T-helper 17 cell (primary cell): ENCODE measurements at places on chromosomes 6 and 20.

- DNase-seq, result no peak
These were observed 15.7 kb downstream of the ADTRP start for GRCh38 chr6:11762794-11763459.

DNA sequence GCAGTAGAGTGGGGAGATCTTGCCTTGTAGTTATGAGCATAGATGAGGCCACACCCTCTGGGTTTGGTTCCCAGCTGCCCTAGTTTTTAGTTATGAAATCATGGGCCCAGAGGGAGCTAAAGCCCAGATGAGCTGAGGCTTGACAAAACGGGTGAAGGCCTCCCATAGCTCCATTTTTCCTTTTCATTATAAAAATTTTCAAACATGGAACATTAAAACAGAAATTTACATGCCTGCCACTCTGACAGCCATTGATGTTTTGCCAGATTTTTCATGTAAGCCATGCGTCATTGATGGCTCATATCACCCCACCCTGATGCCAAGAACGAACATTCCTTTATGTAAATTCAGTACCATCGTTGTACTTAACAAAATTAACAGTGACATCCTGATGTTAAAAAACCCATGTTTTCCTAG, 67.9 kb downstream of the IGF2R start:
- no peak for DNase-seq

DNA sequence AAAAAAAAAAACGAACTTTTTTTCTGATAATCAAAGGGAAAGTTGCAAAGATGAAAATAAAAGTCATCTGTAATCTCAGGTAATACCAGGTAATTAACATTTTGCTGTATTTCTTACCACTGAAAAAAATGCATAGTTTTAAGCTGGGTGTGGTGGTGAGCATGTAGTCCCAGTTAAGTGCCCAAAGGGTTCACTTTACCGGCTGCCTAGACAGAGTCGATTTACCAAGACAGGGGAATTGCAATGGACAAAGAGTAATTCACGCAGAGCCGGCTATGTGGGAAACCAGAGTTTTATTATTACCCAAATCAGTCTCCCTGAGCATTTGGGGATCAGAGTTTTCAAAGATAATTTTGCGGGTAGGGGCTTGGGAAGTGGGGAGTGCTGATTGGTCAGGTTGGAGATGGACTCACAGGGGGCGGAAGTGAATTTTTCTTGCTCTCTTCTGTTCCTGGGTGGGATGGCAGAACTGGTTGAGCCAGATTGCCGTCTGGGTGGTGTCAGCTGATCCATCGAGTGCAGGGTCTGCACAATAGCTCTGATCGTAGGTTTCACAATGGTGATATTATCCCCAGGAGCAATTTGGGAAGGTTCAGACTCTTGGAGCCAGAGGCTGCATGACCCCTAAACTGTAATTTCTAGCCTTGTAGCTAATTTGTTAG, 51.9 kb downstream of the RPF2 start:
- no peak for DNase-seq

GRCh38 chr6:113570161-113570560, 287.0 kb upstream of the MARCKS start:
- no peak for DNase-seq

DNA sequence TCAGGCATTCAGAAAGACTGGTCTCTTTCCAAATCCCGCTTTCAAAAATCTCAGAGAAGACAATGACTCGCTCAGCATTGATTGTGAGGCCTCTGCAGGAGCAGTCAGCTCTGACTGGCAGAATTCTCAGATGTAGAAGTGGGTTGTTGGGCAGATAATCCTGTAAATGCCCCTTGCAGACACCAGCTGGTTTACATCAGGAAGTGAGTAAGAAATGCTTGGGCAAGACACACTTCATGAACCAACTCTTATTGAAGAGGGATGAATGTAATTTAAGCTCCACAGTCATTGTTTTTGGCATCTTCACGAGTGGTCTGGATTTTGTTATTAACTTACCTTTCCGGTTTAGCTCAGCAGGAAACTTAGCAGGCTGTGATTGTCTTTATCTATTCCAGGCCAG, 166.6 kb downstream of the PLCB4 start:
- no peak for DNase-seq

- DNase-seq, result no peak
These were observed 55.5 kb downstream of the NCOA3 start for GRCh38 chr20:47557218-47557617.

DNA sequence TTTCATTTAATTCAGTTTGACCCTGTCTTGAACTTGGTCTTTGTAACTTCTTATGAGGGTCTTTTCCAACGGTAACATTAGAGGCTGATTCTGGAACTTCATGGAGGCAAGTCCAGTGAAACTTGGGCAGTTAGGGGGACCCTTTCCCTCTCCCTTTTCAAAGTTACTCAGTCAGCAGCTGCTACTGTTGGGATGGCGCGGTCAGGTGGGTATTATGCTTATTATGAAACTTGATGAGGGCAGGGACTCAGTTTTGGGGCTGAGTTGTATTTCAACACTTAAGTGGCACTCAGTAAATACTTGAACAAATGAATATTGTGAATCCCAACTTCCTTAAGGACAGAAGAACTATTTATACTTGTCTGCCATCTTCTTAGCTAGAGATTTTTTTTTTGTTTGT, 20.8 kb downstream of the TOP1 start:
- DNase-seq, result no peak

DNA sequence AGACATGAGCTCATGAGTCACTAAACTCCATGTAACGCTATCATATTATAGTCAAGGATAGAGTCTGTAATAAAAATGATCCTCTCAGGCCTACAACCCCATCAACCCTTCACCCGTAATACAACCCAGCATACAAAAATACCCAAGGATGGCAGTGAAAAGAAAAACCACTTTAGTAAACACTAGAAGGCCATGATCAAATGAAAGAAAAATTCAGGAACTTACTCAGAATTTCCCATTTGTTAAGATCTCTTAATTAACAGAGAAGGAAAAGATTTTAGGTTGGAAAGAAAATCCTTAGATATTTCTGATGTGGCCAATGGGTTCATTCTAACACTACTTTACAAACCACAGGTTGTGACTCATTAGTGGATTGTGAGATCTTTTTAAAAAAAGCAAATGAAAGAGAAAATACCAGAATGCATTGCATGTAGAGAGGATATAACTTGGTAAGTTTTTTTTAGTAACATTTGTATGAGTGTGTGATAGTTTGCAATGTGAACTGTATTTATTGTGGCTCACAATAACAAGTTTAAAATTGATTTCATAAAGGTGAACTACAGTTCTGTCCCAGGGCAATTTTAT, 8.0 kb upstream of the UBE2J1 start:
- DNase-seq, result no peak

DNA sequence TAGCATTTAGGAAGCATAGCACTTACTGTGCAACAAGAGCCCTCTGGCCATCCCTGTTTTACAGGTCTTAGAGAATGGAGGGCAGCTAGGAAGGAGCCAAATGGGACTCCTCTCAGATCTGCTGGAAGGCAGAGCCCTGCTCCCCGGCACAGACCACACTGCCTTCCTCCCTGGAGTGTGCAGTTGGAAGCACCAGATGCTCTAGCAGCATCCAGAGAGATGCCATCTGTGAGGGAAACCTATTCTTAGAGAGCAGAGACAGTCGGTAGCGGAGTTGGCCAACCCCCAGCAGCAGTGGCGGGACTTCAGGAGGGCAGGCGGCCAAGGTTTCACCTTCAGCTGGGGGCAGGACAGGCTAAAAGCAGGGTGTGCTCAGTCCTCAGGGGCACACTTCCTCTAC, 16.7 kb upstream of the E2F1 start:
- no peak for DNase-seq

DNA sequence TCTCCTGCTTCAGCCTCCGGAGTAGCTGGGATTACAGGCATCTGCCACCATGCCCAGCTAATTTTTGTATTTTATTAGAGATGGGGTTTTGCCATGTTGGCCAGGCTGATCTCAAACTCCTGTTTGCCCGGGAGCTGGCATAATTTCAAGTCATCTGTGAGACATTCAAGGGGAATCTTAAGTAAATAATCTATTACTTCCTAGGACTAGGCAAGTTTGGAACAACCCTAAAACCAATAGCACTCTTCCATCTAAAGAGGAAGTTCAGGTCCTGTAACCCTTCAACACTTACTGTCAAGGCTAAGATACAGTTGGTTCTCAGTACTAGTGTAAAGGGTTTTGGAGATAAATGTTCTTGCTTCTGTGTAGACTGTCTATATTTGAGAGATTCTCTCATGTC, 267.8 kb upstream of the IRAK1BP1 start:
- DNase-seq, result no peak

GRCh38 chr6:57222743-57223077, 603 bp upstream of the RAB23 start:
- DNase-seq, result no peak

DNA sequence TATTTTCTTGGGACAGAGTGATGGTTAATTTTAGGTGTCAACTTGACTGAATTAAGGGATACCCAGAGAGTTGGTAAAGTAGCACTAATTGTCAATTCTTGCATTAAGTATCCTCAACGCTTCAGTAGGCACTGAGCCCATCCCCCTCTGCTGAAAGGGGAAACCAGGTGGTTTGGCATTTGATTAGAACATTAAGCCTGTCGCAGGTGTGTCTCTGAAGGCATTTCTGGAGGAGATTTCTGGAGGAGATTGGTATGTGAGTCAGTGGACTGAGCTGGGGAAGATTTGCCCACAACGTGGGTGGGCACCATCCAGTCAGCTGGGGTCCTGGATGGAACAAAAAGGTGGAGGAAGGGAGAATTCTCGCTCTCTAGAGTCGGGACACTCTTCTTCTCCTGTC, 119.8 kb downstream of the RFX6 start:
- no peak for DNase-seq

- no peak for DNase-seq
These were observed 2.3 kb upstream of the NCR2 start for GRCh38 chr6:41332842-41333736.

GRCh38 chr20:57091748-57092111, 174.7 kb downstream of the BMP7 start:
- DNase-seq, result no peak

GRCh38 chr20:31760519-31761240, 21.6 kb downstream of the TPX2 start:
- no peak for DNase-seq

DNA sequence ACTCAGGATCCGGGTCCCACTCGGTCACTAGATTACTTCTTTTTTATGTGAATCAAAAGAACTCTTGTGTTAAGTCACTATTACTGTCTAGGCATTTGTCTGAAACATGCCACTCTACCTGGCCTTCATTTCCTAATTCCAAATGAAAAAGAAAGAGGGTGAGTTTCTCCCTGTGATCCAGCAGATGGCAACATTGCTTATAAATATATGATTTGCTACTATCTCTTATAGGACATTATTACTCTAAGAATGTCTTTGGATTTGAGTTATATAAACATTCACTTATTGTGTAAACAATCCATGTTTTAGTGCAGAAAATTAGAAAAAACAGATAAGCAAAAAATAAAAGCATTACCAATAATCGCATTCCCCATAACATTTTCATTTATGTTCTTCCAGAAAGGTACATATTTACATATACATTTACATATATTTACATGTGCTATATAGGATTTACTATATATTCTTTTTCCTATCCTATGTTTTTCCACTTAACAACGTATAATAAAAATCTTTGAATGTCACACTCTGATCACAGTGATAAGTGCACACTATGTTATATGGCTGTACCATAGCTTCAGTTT, 66.9 kb downstream of the FAXC start:
- DNase-seq, result no peak

GRCh38 chr6:111625461-111626391, 20.0 kb upstream of the TRAF3IP2 start:
- DNase-seq, result no peak

GRCh38 chr6:4871825-4872224, 95.6 kb downstream of the CDYL start:
- no peak for DNase-seq
